ENCODE measurements at places on chromosomes 2 and 18.
A peak's percentile ranks its signal among the peaks of the same experiment; 100 is the strongest.

DNA sequence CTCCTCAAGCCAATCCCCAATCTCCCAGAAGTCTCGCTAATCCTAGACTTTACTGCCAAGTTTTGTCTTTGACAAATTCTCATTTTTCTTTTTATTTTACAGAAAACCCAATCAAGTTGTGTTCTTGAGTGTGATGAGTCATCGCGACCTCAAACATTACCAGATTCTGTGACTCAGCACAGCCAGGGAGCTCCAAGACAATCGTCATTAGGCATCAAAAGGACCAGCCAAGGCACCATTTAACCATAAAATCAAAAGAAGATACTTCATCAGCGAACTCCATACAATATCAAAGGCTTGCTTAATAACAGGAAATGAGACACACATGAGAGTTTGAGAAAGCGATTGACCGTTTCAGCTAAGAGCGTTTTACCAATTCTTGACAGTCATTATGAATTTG lies 146.2 kb upstream of the AGAP1 start:
- DNase-seq = no peak

- DNase-seq = no peak
These were observed 74.2 kb downstream of the DOCK10 start for GRCh38 chr2:224968051-224968450.

GRCh38 chr2:234136461-234136860 lies 86.0 kb downstream of the SPP2 start:
- DNase-seq = no peak

- DNase-seq = no peak
These were observed 518.8 kb downstream of the LRP1B start for GRCh38 chr2:141611981-141612380.

- DNase-seq = no peak
These were observed 1072.4 kb downstream of the RPIA start for GRCh38 chr2:89763581-89764485.

- peak; percentile 92 for DNase-seq
These were observed 201.7 kb downstream of the NAPG start for GRCh38 chr18:10727477-10727876.

- no peak for DNase-seq
These were observed 132.1 kb downstream of the STRN start for GRCh38 chr2:36834203-36834602.

DNA sequence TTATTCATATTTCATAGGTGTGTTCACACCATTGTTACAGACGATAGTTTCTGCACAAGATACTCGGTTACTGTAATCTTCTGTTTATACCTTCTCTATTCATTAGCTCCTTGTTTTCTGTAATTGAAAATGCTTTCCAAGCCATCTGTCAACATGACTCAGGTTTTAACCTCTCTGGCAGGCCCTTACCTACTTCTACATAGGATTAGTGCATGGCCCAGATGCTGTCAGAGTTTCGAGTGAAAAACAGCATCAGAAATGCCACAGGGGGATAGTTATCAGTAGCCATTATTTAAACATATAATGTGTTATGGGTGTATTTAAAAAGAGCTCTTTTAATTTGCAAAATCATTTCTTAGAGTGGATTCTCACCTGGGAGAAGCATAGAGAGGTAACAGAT lies 596.4 kb downstream of the FBXO15 start:
- DNase-seq = no peak

DNA sequence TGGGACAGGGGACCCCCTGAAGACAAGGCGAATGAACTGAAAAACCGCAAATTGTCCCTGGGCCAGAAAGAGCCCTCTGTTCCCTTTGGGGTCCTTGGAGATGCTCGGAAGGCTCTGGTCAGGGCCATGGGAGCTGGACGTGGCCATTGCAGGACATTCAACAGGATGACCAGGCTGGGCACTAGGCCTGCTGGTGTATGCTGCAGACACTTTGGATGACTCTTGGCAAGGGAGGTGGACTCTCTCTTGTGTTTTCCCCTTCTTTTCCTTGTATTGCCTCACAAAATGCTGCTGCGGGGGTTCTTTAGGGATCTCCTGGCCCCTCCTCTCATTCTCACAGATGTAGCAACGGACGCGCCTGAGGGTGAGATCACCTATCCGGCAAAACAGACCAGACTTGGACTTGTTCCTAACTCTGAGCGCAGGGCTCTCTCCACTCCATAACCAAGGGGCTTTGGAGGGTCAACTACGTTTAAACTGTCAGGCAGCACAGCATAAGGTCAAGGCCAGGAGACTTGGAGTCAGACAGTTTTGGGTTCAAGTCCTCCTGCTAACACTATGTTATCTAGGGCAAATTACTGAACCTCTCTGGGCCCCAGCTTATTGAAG lies 41.8 kb upstream of the SH3RF3 start:
- no peak for DNase-seq

DNA sequence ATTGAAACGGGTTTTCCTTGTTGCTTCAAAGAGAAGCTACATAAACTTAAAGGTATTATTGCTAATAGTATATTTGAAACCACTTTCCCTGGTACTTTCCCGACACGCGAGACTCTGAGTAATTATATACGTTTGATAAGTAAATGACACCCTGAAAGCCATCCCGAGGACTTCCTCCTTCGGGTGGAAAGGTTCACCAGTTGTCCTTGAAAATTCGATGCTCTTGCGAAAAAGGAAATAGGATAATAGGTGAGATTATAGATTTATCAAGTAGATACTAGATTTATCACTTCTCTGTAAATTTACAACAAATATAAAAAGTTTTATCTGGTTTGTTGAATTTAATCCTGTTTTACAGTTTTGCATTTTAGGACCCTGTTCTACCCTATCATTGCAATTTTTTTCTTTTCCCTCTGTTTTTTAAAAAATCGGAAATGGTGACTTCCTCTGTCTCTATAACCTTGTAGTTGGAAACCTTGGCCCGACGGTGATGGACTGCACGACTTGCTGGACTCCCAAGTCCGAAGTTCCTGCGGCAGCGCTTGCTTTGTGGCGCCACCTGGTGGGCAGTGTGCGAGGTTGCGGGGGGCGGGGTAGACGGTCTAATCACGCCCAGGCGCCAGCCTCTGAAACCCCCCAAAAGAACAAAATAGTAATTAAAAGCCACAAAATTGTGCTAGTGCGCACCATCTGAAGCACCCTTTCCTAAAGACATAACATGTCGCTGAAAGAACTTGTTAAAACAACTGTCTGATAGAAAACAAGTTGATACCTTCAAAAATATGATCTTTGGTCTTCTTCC lies 972 bp upstream of the DLX2 start:
- peak; percentile 93 for DNase-seq

- no peak for DNase-seq
These were observed 4.7 kb upstream of the KCNK3 start for GRCh38 chr2:26687801-26688200.

DNA sequence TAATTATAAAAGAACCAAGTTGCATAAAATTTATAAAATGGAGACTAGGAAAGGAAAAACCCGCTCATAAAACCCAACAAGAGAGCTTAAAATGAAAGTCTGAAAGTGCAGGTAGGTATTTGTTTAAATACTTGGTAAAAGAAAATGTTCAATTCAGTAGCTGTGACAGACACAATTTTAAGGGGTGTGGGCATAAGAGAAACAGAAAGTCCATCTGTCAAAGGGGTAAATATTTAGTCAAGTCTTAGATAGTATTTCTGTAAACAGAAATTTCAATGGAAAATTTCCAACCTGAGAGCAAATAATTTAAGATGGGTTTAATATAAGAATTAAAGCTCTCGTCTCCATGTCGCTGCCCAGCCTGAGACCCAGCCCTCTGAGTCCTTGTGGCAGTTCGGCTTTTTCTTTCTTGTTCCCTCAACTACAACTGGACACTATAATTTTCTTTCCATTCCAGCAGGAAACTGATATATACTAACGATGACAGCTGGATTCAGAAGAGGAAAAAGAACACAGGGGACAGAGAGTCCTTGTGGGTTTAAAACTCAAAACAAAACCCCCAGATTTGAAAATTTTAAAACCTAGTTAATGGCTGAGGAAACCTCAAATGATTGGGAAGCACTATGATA lies 88.0 kb upstream of the ZFP36L2 start:
- DNase-seq = peak; percentile 45

DNA sequence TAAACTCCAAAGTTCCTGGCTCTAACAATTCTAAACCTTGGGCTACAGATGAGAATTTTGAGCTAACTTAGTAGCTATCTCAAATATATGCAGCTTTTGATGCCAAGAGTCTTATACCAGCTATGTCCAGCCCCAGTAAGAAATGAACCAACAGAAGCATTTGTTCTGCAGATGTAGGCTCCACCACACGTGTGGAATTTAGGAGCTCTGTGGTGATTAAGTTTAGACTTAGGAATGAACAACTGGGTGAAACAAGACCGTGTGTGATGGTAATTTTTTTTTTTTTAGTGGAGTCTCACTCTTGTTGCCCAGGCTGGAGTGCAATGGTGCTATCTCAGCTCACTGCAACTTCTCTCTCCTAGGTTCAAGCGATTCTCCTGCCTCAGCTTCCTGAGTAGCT lies 179.7 kb downstream of the ANKRD30B start:
- DNase-seq = no peak

DNA sequence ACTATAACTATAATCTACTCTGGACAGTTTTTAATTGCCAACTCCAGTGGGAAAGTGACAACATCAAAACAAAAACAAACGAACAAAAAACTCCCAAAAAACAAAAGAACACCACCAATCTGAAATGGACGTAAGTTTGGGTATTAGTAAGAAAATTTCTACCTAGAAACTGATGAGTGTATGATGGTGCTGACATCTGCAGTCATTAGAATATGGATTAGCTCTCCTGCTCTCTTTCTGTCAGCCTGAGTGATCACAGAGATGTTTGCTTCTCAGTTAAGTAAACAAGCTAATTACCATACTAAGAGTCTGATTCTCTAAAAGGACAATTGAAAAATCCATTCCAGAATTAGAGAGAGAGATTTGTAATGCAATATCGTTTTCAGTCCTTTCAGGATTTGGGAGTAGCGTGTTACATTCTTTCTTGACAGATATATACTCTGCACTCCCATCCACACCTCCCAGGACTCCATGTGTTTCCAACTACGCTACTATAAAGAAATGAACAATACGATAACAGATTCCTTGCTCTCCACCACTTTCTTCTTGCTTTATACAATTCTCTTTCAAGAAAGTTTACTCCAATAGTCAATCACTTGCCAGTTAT lies 1347.4 kb upstream of the PIK3C3 start:
- DNase-seq = peak; percentile 19

DNA sequence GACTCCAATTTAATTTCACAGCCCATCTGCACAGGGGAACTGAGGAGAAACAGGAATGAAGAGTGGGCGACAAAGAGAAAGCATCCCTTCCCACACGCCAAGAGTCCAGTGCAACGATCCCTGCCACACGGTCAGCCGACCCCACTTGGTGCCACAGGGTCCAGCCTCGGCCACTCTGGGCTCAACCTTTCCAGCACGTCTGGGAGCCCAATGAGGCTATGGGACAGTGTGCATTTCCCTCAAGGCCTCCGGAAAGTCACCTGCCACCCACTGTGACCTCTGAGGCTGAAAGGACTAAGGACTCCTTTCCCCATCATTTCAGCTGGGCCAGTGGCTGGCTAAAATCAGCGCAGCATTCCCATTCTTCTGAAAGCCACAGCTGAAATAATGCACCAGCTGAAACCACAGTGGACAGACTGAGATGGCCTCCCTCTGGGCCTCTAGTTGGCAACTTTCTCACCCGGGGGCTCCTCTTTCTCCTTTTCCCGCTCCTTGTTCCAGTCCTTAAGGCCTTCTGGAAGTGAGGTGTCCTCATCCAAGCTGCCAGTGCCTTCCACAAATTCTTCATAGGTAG lies 21.2 kb downstream of the TUBB6 start:
- DNase-seq = no peak

DNA sequence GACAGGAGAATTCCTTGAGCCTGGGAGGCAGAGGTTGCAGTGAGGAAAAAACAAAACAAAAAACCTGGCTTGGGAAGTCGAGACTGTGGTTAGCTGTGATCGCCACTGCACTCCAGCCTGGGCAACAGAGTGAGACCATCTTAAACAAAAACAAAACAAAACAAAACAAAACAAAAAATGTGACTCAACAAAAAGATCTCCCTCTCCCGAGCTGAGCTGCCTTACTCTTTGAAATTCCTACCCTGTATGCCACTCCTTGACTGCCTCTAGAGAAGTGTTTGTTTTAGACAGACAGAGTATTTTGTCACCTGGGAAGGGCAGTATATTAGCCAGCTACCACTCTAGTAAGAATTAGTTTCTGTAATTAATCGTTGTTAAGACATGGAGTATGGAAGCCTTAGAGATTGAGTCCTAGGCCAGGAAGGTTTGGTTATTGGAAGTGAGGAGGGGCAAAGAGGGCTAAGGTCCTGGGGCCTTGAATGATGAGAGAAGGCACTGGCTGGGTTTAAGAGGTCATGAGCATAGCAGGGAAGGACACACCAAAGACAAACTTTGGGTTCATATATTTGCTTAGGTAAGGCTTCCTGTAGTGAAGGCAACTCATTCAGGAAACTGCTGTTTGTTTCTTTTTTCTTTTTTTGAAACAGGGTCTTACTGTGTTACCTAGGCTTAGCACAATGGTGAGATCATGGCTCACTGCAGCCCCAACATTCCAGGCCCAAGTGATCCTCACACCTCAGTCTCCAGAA lies 56.0 kb downstream of the HAUS1 start:
- DNase-seq = no peak

GRCh38 chr18:7236933-7237332 lies 6.0 kb downstream of the LRRC30 start:
- DNase-seq = no peak
